ENCODE measurements at places on chromosomes 5 and 9.

DNA sequence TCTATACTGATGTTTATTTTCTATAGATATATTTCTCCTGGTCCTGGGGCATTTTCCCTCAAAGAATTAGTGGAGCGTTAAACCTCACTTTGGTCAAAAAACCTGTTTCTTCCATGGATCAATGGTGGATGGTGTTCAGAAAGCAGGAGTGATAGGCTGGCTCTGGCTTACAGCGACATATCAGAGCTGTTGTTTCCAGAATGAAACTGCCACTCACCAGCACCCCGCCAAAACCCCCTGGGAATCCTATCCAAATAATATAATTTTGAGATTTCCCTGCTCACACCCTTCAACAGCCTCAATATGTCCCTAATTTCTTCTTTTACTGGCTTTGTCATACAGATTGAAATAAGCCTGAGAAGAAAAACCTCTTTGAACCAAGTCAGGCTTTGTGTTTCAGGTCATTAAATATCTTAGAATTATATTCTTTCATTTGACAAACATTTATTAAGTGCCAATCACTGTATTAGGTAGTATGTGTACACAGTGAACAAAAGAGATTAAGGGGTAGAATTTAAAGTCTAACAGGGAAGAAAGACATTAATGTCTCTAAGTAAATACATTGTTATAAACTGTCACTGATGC lies 144.5 kb upstream of the GPR151 start:
- no peak for DNase-seq

- no peak for DNase-seq
These were observed 36.1 kb upstream of the MYOT start for GRCh38 chr5:137831526-137831925.

- no peak for DNase-seq
These were observed 102.3 kb upstream of the CPEB4 start for GRCh38 chr5:173785866-173786265.

- DNase-seq, result peak; percentile 70
These were observed at the start of the genes HDAC3 and RELL2 for GRCh38 chr5:141636413-141637122. HDAC3 (minus strand) TSS chr5:141636849; CDS start chr5:141636790, 59 bp downstream. RELL2 (plus strand) TSS chr5:141636997; CDS start chr5:141638226, 1,229 bp downstream.
